ENCODE measurements at places on chromosomes 12 and 14.

DNA sequence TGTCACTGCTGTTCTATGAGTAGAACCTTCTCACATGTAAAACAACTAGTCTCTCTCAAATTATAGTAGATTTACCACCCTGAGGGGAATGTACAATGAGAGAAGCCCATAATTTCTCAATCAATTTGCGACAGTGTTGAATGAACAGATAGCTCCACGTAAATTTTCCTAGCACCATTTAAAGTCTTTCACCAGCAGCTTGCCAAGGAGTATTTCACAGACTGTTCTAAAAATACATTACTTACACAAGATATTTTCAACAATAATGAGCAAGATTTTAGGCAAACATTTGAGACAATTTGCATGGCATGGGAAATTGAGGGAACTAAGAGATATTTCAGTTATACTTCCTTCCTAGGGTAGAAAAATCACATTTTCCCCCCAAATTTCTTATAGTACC, 151.6 kb downstream of the KICS2 start:
- DNase-seq, result no peak

DNA sequence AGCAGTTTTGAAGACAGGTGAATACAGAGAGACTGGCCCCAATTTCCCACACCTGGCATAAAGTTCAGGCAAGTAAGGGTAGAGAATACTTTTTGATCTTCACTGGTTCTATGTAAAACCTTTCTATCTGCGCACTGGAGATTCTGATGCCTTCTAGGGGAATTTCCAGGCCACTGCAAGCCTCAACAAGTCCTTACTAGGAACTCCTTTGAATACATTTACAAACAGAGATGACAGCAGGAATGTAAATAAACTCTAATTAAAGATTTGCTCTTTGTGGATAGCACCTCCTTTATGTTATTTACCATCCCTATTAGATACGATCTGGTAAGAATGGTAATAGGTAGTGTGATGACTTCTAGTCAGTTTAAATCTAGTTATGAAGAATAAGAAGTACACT, 69.2 kb downstream of the NTN4 start:
- no peak for DNase-seq

- DNase-seq, result no peak
Measured at GRCh38 chr14:105059925-105060565, 5.2 kb downstream of the GPR132 start.

DNA sequence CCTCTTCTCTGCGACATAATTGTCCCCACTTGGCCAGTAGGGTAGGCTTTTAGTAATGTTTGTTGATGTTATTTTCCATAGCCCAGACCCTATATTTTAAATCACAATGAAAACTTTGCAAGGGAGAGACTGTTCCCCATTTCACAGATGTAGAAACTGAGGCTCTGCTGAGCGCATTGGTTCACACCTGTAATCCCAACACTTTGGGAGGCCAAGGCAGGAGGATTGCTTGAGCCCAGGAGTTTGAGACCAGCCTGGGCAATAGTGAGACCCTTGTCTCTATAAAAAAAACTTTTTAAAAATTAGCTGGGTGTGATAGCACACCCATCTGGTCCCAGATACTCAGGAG, 114.8 kb downstream of the DIP2B start:
- DNase-seq, result no peak

- DNase-seq, result no peak
Measured at GRCh38 chr14:33679461-33680225, 271.2 kb downstream of the EGLN3 start.

GRCh38 chr14:35696119-35696518, 113.0 kb downstream of the RALGAPA1 start:
- no peak for DNase-seq

GRCh38 chr14:68828698-68829097, 35.8 kb upstream of the ZFP36L1 start:
- no peak for DNase-seq

GRCh38 chr14:55580470-55581341, 699 bp downstream of the KTN1 start:
- peak; percentile 28 for DNase-seq

GRCh38 chr12:29245246-29245645, 96.2 kb downstream of the FAR2 start:
- no peak for DNase-seq

GRCh38 chr14:54275997-54276725, 120.6 kb upstream of the CDKN3 start:
- no peak for DNase-seq

- no peak for DNase-seq
Measured at GRCh38 chr12:103462675-103463074, 33.1 kb downstream of the C12orf42 start.

DNA sequence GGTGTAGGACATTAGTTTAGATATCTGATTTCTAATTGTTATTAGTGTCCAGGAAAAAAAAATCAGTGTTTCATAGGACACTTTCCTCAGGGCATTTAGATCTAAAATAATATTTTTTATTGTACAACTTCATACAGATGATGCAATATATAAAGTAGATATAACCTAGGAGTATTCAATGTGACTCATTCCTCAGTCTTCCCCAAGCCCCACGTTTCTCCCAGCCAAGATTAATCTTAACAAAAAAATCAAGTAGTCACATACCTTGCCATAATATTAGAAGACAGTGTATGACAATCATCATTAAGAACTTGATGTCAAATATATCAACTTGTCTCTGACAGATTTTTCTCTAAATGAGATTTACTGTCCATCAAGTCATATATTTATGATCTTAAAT, 37.1 kb downstream of the PPFIA2 start:
- no peak for DNase-seq

DNA sequence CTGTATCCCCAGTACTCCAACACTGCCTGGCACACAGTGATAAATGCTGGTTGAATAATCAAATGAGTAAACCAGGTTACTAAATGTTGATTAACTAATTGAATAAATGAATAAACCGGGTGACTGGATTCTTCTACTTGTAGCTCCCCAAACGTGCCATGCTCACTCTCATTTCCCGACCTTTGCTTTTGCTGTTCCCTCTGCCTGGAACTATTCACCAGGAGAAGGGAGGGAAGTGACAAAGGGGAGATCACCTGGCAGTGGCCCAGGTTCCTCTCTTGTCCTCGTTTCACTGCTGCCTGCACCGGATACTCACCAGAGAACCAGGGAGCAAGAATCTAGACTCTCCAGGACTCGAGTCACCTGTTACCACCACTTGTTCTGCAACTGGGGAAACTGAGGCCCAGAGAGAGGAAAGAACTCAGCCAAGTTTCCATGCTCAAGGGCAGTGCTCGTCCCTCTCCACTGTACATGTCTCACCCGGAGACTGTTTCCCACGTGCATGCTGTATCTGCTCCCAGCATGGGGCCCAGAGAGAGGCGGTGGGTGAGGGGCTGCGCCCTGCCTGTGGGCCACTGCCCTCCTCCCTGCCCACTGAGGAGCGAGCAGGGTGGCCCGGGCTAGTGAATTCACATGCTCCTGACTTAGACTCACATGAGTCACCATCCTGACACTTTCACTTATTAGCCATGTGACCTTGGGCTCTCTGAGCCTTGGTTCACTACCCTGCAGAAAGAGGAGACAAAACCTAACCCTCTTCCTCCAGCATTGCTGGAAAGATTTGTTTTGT, 17.7 kb upstream of the POP5 start:
- no peak for DNase-seq

DNA sequence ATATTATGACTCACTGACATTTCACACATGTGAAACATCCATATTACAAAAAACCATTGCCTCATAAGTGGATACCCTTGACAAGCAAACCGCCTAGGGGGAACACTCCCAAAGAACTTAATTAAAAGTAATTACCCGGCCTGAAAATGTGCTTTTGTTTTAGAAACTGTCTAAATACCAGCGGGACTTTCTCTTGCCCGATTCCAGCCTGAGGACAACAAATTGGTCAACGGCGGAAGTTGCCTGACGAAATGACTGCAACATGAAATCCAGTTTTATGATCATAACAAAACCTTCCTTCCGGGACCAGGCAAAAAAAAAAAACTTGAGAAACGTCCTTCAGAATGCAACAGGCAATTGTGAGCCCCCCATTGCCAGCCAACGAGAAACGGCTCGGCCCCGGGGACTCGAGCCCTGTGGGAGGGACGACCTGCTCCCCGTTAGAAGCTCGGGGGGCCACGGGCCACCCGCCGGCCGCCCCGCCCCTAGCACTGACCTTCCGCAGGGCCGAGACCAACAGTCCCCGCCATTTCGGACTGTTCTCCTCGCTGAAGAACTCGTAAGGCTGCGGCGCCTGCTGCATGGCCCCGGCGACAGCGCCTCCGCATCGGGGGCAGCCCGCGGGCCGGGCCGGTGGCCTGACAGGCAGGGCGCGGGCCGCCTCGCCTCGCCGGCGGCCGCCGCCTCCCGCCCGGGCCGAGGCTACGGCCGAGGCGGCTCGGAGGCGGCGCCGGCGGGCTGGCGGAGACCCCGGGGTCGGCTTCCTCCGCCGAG, 490 bp downstream of the SOS2 start:
- DNase-seq, result no peak

GRCh38 chr14:91350813-91351511, 66.7 kb downstream of the CCDC88C start:
- DNase-seq, result no peak

- no peak for DNase-seq
Measured at GRCh38 chr14:64081174-64081746, 212.9 kb downstream of the ESR2 start.

DNA sequence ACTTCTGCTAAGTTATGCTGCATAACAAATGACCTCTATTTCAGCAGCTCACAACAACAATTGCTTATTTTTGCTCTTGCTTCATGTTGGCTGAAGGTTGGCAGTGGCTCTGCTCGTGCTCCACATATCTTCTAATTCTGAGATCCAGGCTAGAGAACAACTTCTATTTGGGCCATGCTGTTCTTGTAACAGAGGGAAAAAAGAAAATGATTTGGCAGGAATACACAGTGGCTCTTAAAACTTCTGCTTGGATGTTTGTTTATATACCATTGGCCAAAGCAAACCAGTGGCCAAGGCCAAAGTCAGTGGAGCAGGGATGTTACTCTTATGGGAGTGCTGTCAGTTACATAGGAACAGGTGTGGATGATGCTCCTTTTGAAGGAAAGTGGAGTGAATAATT, 32.1 kb downstream of the GPHN start:
- DNase-seq, result no peak

DNA sequence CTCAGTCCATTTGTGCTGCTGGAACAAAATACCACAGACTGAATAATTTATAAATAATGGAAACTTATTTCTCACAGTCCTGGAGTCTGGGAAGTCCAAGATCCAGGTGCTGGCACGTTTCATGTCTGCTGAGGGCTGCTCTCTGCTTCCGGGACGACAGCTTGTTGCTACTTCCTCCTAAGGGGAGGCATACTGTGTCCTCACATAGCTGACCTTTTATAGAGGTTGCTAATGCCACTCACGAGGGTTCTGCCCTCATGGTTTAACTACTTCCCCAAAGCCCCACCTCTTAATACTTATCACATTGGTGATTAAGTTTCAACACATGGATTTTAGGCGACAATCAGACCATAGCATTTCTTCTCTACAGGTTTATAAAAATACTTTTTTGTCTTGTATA, 411.1 kb downstream of the NRXN3 start:
- DNase-seq, result no peak

- no peak for DNase-seq
Measured at GRCh38 chr12:104686196-104686595, 229.4 kb downstream of the CHST11 start.

GRCh38 chr14:60738843-60739508, 4.4 kb downstream of the MNAT1 start:
- no peak for DNase-seq

- no peak for DNase-seq
Measured at GRCh38 chr14:100007254-100007653, 58.0 kb upstream of the EVL start.

- DNase-seq, result no peak
Measured at GRCh38 chr12:15638231-15638630, 151.0 kb downstream of the EPS8 start.

DNA sequence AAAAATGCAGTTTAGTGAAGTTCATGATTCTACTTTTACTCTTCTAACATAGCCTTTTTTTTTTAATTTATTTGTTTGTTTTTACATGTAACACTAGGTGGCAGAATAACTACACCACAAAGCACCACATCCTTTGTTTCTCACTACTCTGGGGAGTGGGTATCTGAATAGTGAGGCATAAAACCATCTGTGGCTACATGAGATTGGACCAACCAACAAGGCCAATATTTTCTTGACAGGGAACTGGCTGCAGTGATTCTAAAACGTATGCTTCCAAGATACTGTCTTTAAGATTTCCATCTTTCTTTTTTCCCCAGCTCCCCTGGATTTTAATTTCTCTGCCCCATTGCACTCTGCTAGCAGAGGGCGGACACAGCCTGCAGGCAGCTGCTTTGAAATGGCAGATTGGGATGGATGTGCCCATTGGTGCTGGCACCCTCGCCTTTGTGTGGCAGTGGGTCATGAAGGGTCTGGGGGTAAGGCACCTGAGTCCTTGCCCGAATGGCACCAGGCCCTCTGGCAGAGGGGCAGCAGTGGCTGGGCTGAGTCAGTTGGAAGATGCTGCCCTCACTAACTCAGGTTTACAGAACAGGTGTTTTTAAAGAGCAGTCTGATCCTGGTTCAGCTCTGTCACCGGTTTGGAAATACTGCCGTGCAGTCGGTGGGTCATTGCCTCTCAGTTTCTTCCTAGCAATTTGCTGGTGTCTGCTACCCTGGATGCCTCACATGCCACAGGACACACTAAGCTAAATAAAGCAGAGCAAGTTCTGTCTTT, 429.1 kb downstream of the RAD51B start:
- no peak for DNase-seq

GRCh38 chr14:101895256-101895655, 69.1 kb upstream of the DYNC1H1 start:
- no peak for DNase-seq

DNA sequence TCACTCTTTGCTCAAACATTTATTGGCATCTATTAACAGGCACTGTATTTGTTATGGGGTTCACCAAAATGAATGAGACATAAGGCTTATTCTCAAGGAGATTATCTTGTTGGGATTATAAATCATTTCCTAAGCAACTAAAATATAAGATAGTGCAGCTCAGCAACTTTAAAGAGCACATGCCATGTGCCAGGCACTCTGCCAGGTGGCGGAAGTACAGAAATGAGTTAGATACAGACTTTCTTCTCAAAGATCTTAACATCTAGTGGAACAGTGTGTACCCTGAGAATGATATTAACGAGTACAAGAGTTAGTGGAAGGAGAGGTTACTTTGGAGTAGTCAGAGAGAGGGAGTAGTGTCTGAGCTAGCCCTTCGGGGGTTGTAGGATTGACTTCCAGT, 28.4 kb upstream of the TOMM20L start:
- no peak for DNase-seq

DNA sequence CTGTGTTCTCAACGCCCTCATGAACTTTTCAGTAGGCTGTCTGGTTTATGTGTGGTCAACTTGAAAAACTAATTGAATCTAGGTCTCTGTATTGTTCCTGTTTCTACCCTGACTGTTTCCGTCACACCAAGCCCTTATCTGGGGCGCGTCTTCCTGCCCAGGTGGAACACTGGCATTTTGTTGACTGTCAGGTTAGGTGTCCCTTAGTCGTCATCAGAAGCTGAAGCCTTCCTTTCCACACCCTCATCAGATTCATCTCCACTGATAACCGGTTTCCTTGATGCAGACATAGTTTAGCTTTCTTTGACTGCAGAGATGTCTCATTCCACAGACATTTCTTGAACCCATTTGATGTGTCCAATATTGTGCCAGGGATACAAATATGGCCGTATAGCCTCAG, 96.5 kb downstream of the DUSP16 start:
- no peak for DNase-seq
